ENCODE measurements at places on chromosomes 5 and 9.
A peak's percentile ranks its signal among the peaks of the same experiment; 100 is the strongest.

GRCh38 chr5:171495122-171495700 lies 75.8 kb downstream of the FGF18 start:
- DNase-seq, result no peak

DNA sequence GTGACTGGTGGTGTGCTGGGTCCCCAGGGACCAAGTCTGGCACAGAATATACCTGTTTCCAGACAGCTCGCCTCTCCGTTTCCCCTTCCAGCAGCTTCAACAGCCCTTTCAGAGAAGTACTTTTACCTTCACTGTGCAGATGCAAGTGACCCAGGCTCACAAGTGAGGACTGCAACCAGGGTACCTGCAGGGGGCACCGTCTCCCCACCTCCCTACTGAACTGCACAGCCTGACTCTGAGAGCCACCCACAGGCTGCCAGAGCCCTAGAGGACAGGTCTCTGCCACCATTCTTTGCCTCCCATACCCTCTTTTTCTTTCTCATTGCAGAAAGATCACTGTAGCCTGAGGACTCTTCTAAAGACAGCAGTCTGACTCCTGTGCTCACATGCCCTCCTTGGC lies 15.4 kb downstream of the IL9 start:
- DNase-seq, result no peak

- no peak for DNase-seq
Observed at GRCh38 chr5:150613991-150614660, 26.3 kb upstream of the SYNPO start.

GRCh38 chr9:33785914-33786313 lies 9.4 kb upstream of the PRSS3 start:
- DNase-seq, result no peak

DNA sequence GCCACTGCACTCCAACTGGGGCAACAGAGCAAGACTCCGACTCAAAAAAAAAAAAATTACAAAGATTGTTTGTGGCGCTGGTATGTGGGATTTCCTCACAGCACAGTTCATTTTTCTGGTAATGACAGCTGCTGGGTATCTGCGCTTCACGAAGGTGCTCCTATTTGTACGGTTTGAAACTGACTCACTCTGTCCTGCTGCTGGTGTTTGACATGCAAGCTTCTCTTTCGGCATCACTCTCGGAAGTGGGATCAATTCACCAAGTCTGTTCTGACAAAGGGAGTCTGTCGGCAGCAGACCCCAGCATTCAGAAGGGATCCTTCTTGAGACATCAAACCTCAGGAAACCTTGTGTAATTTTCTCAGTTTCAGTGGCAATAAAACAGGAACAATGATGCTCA lies 26.3 kb downstream of the MAML1 start:
- DNase-seq, result no peak

GRCh38 chr5:16464664-16465543 lies 696 bp downstream of the ZNF622 start:
- DNase-seq, result no peak

DNA sequence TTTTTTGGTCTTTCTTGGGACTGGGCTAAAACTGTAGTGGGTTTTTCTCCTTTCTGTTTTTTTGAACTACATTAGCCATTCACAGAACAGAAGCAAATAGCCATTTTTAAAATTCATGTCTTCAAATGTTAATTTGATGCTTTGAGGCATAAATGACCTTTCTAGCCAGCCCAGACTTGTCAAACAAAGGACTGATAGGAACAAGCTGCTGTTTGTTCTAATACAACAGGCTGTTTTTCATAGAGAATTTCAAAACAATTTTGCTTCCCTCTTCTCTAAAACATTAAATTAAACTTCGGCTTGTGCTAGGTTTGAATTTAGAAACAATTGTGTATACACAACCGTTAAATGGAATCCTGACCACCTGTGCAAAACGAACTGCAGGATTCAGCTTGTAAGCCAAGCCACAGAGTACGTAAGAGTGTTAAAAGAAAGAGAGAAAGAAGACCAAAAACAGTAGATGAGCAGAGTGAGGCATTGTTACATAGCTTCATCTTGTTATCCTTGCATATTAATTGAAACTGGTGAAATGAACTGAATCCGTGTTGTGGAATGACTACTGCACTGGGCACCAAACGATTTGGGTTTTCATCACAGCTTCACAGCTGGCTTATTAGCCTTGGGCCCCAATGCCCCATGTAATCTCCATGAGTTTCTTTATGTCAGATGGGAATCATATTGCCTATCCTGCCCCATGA lies 100.0 kb downstream of the ZSWIM6 start:
- no peak for DNase-seq

DNA sequence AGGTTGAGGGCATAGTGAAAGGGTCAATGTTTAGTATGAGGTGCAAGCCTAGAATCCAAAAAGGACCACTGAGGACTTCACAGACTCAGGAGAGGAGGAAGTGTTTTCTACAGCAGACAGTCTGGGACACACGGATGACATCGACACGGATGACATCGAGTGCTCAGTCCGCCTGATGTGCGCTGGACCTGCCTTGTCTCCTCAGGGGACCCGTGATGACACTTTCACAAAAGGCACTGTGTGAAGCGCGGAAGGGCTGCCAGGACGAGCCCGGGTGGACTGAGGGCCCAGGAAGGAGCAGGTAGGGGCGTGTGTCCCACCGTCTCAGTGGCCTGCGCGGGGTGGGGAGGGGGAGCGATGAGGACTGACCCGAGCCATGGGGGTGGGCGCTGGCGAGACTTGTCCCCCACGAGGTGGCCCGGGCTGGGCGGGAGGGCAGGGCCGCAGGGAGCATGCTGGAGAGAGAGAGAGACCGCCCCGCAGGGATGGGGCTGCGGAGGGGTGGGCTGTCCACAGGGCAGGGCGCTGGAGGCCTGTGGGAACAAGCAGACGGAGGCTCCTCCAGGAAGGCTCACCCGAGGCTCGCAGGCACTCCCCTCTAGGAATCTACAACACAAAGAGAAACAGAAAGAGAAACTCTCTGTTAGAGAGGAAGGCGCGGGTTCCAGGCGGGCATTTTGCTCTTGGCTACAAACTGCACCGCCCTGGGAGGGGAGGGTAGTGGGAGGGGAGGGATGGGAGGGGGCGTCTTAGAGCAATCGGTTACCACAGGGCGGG lies 54.9 kb downstream of the USP20 start:
- DNase-seq, result peak; percentile 77

DNA sequence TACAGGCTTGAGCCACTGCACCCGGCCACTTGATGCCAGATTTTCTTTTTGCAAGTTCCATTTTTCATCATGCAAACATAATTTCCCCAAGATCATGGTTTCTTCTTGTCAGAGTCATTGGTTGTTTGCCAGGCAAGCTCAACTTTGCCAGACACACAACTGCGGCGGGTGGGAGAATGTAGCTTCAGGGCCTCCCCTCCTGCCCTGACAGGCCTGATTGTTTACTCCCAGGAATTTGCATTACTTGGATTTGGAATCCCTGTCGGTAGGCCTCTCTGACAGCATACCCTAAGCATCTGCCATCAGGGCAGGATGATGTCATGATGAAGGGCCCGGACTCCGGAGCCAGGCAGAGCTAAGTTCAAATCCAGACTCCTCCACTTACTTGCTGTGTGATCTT lies 15.1 kb downstream of the RPS14 start:
- no peak for DNase-seq

- no peak for DNase-seq
Observed at GRCh38 chr9:15144622-15145061, 162.4 kb downstream of the TTC39B start.

DNA sequence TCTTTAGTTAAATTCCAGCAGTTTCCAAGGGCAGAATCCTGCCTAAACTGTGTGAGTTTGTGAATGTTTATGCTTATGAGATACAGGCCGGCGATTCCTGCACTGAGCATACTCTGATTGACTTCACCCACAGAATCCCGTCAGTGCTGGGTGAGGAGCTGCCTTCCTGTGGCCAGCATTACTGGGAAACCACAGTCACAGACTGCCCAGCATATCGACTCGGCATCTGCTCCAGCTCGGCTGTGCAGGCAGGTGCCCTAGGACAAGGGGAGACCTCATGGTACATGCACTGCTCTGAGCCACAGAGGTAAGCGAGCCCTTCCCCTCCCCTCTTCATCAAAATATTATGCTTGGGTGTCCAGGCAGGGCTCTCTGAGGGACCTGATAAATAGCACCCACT lies 103.7 kb downstream of the CMYA5 start:
- no peak for DNase-seq

DNA sequence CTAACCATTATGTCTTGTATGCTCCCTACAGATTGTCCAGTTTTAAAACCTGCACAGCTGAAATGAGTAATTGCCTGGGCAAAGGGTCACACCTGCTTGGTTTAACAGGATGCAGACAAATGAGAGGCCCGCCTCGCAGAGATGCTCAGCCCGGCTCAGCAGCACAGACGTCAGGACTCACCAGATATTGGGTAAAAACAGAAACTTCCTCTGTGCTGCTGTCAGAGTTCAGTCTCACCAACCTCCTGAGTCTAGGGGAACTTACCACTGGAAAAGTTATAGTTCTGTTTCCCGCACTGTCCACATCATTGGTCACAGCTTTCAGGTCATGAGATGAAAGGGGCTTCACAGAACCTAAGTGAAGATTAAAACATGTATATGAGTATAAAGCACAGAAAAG lies 152.5 kb downstream of the ESM1 start:
- peak; percentile 8 for DNase-seq

DNA sequence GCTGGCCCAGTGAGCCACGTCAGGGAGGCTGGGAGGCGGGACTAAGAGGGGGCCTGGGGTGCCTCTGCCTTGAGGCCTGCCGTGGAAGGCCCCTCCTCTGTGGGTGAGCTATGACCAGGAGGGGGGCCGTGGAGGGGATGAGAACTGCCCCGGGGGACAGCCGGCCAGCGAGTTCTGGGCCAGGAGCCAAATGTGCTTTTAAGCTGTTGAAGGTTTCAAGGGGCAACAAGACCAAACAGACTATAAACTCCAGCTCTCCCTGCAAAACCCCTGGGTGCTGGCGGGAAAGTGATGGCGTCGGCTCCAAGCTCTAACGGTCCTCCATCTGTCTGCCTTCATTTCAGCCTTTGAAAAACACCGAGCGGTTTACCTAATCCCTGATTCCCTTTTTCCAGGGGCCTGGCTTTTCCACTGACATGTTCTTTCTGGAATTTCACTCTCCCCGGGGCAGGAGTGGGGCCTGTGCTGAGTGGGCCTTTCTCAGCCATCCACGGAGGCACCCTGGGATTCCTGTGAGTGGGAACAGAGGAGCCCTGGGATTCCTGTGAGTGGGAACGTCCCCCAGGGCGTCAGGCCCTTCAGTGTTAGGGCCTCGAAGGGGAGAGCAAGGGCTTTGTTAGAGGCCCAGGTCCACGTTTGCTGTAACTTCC lies 65.6 kb downstream of the COL5A1 start:
- DNase-seq, result no peak

DNA sequence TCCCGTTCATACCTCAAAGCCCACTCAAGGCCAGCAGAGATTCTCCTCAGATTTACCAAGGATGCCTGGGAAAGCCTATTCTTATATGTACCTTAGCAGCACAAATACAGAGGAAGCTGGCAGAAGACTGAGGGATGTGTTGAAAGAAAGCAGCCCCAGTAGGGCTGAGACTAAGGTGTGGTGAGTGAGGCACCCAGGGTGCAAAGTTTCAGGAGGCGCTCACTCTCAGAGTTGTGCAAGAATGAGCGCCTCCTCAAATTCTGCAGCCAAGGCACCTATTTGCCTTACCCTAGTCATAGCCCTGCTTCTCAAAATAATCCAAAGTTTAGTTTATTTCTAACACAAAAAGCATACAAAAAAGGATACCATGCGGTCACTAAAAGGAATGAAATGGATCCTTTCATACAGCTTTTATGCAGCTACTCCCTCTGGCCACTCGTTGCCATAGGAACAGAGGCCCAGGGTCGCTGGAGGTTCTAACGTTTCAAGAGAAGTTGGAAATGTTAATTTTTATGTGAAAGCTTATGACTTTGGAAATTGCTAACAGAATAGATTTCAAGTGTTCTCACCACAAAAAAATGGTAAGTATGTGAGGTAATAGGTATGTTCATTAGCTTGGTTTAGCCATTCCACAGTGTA lies 79.7 kb upstream of the SMIM23 start:
- no peak for DNase-seq

DNA sequence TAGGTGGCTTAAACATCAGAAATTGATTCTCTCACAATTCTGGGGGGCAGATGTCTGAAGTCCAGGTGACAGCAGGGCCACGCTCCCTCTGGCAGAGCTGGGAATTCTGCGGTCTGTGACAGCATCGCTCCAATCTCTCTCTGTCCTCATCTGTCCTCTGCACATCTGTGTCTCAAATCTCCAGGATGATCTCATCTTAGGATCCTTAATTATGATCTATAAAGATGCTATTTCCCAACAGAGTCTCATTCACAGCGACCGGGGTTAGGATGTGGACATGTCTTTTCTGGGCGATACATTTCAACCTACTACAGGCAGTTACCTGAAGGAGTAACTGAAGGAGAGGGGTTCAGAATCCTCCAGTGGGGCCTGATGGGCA lies 31.4 kb downstream of the ANKRD33B start:
- DNase-seq, result no peak

- no peak for DNase-seq
Observed at GRCh38 chr9:83707518-83707767, 315 bp downstream of the UBQLN1 start.

- no peak for DNase-seq
Observed at GRCh38 chr5:92455011-92455410, 1071.9 kb upstream of the ARRDC3 start.

- no peak for DNase-seq
Observed at GRCh38 chr5:168266016-168266415, 25.4 kb upstream of the WWC1 start.

GRCh38 chr9:93958121-93958818 lies 3.1 kb upstream of the BARX1 start:
- no peak for DNase-seq

- DNase-seq, result no peak
Observed at GRCh38 chr5:139796061-139796806, 626 bp downstream of the PSD2 start.

DNA sequence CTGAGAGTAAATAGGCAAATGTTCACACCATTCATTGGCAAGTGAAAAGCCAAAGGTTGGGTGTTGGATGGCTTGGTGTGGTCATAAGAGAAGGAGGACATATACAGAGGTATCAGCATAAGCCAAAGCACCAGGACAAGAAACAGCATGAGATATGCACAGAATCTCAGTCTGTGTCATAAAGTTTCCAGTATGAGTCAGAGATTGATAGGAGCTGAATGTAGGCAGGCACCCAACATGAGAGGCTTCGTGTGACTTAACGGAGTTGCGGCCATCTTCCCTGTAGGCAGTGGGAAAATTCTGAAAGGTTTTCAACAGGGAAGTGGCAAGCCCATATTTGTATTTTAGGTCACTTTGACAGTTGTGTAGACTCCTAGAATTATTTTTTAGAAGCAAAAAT lies 54.5 kb downstream of the SNCAIP start:
- DNase-seq, result no peak

DNA sequence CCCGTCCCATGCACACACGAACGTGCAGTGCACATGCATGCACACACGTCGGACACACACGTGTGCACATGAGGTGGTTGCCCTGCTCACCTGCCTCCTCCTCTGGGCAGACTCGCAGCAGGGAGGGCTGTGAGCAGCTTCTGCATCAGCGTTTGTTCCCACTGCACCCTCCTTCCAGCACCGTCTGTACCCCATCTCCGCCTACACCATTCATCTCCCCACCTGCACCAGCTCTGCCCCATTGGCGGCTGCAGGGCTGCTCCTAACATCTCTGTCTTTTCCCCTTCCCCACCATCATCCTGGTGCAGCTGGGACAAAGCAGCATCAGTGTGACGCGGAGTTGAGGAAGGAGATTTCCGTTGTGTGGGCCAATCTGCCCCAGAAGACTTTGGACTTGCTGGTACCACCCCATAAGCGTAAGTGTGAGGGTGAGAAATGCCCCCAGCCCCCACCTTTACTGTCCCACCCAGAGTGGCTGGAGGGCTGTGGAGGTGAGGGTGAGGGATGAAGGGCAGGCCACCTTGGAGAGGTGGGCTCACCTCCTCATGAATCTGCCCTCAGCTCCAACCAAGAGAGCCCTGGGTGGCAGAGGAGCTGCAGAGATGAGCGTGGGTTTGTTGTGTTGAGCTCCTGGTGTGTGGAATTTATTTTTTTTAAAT lies 234.6 kb downstream of the CACNA1B start:
- DNase-seq, result no peak
